Stimulated activated CD8-positive, alpha-beta memory T cell treated with anti-CD3 and anti-CD28 coated beads, Interleukin-4, amount 100 ng/mL, for 4 hours (primary cell): ENCODE measurements at places on chromosomes 1 and 21.

DNA sequence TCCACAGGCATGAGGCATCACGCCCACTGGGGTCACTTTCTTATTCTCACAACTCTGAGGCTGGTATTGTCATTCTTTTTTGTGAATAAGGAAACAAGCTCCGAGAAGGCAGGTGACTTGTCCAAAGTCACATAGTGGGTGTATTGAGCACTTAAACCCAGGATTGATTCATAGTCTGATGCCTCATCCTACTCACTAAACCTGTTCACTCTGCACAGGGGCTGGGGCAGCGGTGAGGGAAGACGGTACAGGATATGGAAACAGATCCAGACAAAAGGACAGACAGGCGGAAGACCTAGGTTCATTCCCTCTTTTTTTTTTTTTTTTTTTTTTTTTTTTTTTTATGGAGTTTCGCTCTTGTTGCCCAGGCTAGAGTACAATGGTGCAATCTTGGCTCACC, 56.6 kb downstream of the NKAIN1 start:
- DNase-seq, result no peak

- DNase-seq, result no peak
Measured at GRCh38 chr1:94122201-94122970, 1.4 kb upstream of the ABCA4 start.

DNA sequence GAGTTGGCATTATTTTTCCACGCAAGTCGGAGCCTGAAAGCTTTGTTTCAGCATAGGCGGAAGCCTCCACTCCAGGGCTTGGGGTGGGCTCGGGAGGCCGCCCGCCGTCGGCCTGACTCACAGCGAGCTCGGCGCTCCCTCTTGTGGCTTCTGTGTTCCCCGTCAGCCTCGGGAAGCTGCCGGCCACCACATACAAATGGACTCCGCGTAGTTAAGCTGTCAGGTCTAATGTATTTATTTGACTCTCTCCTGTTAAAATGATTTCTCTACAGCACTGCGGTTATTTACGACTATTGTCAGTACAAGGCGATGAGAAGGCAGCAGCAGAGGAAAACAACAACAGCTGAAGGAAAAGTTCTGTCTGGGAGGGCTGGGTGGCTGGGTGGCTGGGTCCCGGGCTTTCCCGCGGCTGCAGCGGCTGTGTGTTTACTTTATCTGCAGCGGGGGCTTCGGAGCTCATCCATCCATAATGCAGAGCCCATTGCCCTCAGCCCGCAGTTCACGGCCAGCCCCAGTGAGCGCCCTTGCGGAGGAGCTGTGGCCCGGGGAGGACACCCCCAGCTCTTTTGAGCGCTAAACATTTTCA, 375.7 kb upstream of the CAMK1G start:
- no peak for DNase-seq

DNA sequence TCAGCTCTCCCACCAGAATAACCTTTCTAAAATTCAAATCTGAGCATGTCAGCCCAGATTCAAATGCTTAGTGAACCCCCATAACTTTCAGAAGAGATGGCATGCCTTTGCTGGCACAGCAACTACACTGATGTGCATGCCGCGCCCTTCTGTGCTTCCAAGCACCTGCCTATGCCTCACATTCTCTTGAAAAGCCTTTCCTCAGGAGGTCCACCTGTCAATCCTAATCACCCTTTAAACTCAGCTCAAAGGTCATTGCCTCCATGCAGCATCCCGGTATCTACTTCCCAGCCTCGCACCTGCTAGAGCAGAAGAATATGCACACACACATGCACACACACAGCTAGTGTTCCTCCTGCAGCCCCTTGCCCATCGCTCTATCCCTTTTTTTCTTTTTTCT, 5.2 kb upstream of the S100A2 start:
- DNase-seq, result no peak

- DNase-seq, result no peak
Measured at GRCh38 chr1:160405331-160405877, 5.0 kb downstream of the VANGL2 start.

DNA sequence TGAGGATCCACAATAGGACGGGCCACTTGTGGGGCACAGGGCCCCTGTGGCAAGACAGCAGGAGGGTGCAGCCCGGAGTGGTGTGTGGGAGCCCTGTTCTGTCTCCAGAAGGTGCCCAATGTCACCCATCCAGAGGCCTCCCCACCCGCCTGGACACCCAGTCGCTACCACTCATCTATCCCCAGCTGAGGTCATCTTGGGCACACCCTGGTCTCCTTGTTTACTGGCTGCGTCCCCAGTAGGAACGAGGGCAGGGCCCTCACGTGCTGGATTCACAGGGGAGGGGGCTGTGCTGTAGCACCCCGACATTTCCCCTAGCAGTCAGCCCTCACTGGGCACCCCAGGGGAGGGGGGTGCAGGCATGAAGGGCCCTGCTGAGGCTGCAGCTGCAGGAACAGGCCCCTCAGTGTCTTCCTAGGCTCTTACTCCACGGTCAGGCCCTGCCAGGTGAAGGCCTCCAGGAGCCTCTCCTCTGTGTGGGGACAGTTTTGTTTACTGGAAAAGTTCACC, 2.3 kb upstream of the TNNT2 start:
- DNase-seq, result no peak

DNA sequence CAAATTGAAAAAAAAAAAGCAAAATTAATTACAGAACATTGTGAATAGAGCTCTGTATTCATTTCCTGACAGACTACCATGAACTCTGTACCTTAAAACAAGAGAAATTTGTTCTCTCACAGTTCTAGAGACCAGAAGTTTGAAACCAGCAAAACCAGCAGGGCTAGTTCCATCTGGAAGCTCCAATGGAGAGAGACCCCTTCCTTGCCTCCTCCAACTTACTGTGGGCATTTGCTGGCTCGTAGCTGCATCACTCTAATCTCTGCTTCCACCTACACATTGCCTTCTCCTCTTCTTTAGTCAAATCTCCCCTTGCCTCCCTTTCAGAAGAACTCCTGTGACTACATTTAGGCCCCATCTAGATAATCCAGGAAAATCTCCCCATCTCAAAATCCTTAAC, 56.5 kb downstream of the SYDE2 start:
- no peak for DNase-seq
